ENCODE measurements at places on chromosomes 2 and 18.

- no peak for DNase-seq
These were observed 157.6 kb upstream of the NDUFV2 start for GRCh38 chr18:8944871-8945245.

- no peak for DNase-seq
These were observed 1.1 kb downstream of the EFHD1 start for GRCh38 chr2:232634206-232635150.

- DNase-seq: no peak
These were observed 143.0 kb downstream of the TPO start for GRCh38 chr2:1556286-1556685.

DNA sequence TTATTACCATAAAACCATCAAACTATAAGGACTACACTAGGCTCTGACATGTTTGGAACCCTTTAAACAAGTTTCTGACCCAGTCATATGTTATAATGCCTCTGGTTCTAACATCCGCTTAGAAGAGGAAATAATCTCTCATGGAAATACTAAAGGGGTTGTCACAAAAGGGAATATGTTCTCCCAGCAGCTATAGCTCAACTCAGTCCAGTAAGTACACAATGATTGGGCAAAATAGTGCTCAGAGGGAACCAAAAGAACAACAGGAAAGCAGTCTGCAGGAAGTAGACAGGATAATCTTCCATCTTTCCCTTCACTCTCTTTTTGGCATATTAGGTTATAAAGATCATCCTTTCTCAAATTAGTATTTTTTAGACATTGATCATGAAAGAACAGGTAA, 4.3 kb downstream of the SRBD1 start:
- DNase-seq: no peak

DNA sequence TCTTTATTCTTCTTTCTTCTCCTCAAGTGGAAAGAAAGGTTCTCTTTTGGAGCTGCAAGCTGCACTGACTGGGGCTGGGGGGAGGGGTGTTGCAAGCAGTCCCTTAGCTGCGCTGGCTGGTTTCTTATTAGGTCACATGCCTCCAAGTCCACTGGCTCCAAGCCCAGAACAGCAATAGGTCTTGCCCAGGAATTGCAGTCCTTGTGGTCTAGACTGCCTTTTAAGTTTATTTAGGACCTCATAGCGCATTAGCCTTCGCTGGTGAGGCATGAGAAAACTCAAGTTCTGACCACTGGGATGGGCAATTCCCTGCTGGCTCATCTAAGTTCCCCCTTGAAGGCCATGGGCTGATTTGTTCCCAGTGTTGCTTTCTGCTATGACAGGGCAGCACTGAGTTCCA, 138.6 kb upstream of the SCN7A start:
- no peak for DNase-seq

GRCh38 chr18:64259871-64260270, 111.0 kb upstream of the LINC00305 start:
- DNase-seq: no peak

GRCh38 chr2:46983065-46983801, 67.6 kb upstream of the MCFD2 start:
- no peak for DNase-seq

DNA sequence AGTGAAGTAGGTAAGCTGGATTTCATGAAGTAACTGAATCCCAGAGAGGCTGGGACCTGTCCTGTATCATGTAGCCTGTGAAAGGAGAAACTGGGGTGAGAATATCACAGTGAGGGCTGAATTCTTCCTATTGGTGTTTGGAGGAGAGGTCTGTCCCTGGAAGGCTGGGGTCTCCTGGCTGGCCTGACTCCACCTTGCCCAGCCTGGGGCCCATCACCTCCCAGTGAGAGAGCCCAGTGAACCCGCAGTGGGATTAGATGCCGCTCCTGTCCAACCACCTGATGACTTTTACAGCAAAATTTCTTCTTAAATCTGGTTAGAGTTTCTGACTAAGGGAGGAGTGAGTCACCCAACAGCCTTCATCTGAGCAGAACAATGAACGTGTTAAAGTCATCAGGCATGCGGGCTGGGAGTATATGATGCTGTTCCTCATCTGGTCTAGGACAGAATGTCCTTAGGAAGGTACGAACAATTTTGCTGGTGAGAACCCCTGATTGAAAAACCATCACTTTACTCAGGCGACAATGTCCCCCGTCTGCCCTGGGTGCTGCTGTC, 152.9 kb downstream of the LPIN1 start:
- no peak for DNase-seq

GRCh38 chr18:8959551-8960135, 142.9 kb upstream of the NDUFV2 start:
- no peak for DNase-seq

- no peak for DNase-seq
These were observed 3.7 kb downstream of the SMC6 start for GRCh38 chr2:17749753-17750438.

GRCh38 chr2:33383855-33384598, 92.4 kb upstream of the RASGRP3 start:
- no peak for DNase-seq

DNA sequence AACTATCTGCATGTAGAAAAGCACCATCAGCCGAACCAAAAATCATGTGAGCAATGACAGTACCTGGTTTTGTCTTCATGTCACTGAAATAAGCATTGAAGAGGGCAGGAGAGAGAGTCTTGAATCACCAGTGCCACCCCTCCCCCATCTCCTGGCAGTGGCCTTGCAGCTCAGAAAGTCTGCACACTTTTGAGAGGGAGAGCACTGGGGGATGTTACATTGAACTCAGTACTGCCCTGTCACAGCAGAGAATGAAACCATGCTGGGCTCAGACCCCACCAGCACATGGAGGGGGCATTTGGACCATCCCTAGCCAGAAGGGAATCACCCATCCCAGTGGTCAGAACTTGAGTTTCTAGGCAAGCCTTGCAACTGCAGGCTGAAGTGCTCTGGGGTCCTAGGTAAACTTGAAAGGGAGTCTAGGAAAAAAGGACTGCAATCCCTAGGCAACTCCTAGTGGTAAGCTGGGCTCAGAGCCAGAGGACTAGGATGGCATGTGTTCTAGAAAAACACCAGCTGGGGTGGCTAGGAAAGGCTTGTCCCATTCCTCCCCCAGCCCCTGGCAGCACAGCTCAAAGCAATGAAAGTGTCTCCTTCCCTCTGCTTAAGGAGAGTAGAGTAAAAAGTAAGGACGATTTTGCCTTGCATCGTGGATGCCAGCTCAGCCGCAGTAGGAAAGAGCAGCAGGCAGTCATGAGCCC, 259.9 kb upstream of the MYT1L start:
- DNase-seq: no peak

DNA sequence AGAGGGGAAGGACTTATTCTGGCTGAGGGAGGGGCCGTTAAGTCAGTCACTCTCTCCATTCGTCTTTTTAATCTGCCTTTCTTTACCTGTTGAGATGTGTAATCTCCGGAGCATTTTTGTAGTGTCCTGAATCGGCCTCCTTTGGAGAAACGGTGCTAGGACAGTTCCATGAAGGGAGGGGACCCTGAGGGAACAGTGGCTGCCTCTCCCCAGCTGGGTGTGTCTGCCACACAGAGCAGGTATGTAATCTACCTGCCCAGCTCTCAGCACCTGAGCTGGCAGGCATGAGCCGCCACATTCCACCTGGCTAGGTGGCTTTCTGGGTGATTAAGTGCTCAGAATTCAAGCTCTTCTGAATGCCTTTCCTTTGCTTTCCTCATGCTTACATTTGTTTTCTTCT, 131.2 kb downstream of the WDSUB1 start:
- DNase-seq: no peak

DNA sequence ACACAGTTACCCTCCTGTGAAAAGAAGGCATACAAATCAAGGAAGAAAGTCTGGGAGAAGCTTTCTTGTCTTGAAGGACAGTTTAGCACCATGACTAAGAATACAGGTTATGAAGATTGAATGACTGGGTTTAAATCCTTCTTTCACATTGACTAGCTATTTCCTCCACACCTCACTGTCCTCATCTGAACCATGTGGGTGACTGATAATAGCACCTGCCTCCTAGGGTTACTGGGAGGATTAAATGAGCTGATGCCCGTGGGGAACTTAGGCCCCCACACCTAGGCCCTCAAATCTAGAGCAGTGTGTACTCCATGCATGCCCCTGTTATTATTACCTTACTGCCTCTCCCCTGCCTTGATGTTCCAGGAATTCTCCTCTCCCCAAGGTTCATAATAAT, 202.9 kb downstream of the FBXO15 start:
- DNase-seq: no peak
